GM12878 (cell line): ENCODE measurements at places on chromosomes 4 and X.

- no peak for DNase-seq
Measured at GRCh38 chrX:130340271-130340670, 552 bp downstream of the SLC25A14 start.

GRCh38 chr4:156933633-156934258 lies 37.9 kb downstream of the PDGFC start:
- no peak for DNase-seq

DNA sequence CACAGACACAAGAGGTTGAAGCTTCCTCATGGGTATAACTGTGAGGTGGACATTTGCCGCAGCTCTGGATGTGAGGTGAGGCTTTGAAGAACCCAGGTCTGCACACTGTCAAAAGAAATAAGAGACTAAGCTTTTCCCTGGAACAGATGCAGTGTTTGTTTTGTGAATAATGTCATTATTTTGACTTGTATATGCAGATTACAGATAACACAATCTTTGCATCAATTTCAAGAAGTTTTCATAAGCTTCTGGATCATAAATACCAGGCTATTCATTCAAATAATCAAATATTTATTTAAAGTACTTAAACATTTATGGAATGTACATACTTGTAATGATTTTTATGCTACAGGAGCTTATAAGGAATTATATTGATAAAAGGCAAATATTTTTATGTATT lies 174.8 kb downstream of the EPHA5 start:
- DNase-seq = no peak

DNA sequence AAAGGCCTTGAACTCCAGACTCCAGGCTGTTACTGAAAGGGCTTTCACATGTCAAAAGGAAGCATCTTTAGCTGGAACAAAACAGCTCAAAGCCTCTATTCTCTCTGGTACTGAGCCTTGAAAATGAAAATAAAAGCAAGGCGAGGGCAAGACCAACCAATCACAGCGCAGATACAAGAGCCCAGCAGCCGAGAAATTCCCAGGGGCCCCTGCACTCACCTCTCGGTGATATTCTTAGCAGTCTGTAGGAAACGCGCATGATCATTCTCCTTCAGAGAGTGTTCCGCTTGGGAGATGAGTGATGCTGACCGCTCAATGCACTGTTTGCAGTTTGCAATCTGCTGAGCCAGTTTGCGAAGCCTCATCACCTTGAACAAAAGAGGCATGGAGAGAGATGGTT lies 138.1 kb downstream of the MID1 start:
- no peak for DNase-seq

GRCh38 chr4:156408749-156409148 lies 455.1 kb upstream of the CTSO start:
- DNase-seq = no peak

DNA sequence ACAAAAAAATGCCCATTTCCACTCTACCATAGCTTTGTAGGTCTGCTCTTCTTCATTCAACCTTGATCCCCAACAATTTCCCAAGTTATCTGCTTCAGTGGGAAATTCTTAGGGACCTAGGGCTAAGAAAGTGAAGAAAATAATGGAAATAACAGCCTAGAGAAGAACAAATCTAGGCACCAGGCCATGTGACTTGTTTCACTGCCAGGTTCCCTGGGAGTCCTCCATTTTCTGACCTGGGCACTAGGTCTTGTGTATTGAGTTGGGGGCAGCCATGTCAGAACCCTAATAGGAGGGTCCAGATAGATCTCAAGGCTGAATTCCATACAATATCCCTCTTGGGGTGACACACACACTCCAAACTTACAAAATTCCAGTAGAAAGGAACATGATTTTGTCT lies 194.6 kb upstream of the STK26 start:
- DNase-seq = no peak

GRCh38 chr4:4860600-4861389 lies 1.3 kb downstream of the MSX1 start:
- no peak for DNase-seq

DNA sequence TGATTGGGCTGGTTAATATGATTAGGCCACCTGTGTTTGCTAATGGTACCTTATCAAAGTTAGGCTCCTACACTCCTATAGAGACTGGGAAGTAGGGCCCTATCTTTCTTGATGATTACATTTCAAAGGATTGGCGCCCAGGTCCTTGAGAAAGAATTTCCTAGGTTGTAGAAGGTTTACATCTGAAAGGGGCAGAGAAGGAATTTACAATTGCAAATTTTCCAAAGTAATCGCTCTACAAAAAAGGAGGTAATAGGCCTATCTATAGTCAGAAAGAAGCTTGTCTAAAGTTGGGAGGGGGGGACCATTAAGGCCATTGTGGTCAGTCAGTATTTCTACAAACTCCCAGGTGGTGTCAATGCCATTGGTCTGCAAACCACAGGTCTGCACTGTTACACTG lies 638.4 kb downstream of the IL1RAPL1 start:
- DNase-seq = no peak

GRCh38 chr4:7518871-7519637 lies 84.3 kb upstream of the PSAPL1 start:
- DNase-seq = no peak

- no peak for DNase-seq
Measured at GRCh38 chrX:114344756-114345349, 239.0 kb upstream of the HTR2C start.

GRCh38 chrX:10404436-10404835 lies 215.9 kb downstream of the MID1 start:
- DNase-seq = no peak

- DNase-seq = no peak
Measured at GRCh38 chr4:159593681-159594080, 490.8 kb downstream of the RAPGEF2 start.

GRCh38 chr4:159430896-159431295 lies 328.0 kb downstream of the RAPGEF2 start:
- no peak for DNase-seq

GRCh38 chrX:132940727-132941327 lies 17.6 kb downstream of the HS6ST2 start:
- DNase-seq = no peak

- no peak for DNase-seq
Measured at GRCh38 chr4:148852092-148852699, 410.0 kb upstream of the NR3C2 start.

DNA sequence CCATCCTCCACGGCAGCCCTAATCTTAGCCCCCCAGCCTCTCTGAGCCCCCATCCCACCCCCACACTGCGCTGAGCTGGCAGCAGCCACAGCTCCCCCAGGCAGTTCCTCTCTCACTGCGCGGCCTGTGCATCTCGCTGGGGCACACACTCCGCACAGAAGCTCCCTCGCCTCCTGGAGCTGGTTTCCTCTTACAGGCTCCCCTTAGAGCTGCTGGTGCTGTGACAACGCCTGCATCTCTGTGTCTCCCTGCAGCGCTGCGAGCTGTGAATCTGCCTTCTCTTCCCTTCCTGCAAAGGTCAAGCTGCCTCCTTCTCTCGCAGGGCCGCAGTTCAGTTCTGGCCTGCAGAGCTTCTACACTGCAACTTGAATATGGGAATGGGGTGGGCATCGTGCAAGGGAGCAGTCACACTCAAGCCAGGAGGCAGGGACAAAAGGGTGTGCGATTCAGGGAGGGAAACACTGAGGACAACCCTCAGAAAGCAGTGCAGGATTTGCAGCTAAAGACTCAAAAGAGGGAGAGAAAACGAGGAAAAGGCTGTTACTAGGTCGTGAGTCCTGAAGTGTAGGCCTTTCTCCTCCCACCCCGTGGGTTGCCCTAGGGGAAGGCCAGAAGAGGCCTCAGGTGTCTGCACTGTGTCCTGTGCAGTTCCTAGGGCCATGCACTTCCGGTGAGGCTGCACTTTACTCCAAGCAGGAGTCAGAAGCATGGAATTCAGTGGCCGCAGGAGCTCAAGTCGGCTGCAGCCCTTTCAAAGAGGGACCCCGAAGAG lies 87.0 kb downstream of the BCOR start:
- DNase-seq = no peak

DNA sequence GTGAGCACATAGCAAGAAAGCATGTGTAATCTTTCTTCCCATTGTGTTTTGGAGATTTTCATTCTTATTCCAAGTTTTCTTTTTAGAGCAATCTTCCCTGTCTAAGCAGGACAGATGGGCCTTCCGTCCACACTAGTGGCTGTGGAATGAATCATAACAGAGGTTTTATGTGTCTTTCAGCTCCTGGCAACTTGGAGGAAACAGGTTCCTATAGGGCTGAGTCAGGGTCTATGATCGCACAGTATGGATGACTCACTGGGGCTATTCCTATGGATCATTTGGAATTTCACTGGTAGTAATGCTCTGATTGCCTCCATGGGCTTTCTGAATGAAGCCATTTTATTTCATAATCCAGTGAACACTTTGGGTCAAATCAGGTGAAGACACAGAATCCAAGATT lies 51.8 kb upstream of the CBLL2 start:
- DNase-seq = no peak

- DNase-seq = peak; percentile 19
Measured at GRCh38 chrX:41234962-41235361, 99.0 kb upstream of the DDX3X start.

DNA sequence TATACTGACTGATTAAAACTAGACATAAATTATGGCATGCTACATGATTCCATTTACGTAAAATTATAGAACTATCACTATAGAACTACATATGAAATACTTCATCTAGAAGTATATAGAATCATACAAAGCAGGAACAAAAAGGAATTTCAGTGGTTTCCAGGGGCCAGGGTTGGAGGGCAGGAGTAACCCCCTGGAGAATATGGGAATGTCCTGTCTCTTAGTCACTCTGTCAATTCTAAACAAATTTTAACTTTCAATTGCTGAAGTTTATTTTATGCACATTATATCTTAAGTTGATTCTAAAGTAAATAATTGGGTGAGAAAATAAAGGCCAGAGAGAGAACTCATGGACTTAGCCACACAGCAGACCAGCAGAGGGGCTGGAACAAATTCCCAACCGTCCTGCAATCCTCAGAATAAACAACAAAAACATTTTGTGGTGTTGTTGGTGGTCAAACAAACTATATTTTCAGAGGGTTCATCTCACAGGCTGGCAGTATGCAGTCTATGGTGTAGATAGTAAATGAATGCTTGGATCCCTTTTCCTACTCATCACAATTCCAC lies 476.9 kb upstream of the SLIT2 start:
- no peak for DNase-seq

DNA sequence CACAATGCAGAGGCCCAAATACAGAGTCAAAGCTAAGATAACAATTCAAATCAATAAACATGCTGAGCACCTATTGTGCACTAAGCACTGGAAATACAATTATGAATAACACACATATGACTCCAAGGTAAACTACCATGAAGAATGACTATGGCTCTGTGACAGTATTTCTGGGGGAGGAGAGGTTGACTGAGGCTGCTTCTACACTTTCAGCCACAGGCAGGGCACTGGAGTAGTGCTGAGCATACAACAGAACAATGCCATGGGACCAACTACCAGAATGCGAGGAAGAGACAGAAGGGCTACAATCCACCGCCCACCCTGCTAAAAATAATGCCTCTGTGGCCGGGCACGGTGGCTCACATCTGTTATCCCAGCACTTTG lies 13.7 kb downstream of the TEC start:
- no peak for DNase-seq

GRCh38 chr4:2256781-2257191 lies 5.1 kb downstream of the MXD4 start:
- DNase-seq = no peak

GRCh38 chr4:133263104-133263503 lies 114.0 kb downstream of the PCDH10 start:
- DNase-seq = no peak

DNA sequence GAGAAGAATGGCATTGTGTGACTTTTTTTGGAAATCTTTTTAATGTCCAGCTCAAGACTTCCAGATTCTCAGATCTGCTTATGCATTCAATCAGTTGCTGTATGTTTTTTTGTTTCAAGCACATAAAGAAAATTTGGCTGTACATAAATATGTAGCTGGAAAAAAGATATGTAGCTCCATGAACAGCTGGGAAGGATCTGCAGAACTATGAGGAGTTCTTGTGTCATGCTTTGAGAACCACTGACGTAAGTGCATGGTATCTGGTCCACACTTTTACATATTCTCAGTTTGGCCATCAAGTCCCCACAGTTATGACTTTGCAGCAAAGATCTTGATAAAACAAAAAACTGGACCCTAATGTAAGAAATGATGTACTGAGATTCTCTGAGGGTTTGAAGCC lies 165.9 kb downstream of the KIT start:
- DNase-seq = no peak

DNA sequence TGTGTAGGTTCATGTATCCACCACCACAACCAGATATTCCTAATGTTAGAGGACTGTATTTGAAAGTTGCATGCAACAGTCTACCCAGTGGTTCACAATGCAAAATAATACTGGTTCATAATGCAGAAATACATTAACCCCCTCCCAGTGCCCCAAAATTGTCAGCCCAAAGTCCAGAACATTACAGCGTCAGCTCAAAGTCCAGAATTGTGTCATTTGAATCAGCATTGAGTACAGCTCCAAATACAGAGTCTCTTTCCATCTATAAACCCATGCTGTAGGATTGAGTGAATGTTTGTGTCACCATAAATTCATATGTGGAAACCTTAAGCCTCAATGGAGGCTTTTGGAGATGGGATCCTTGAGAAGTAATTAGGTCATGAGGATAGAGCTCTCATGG lies 54.0 kb downstream of the MCUB start:
- no peak for DNase-seq

- DNase-seq = no peak
Measured at GRCh38 chr4:54118850-54119589, 19.1 kb downstream of the GSX2 start.

- no peak for DNase-seq
Measured at GRCh38 chrX:38882894-38883626, 81.8 kb downstream of the MID1IP1 start.

- no peak for DNase-seq
Measured at GRCh38 chrX:143500751-143501150, 16.5 kb downstream of the SPANXN3 start.

DNA sequence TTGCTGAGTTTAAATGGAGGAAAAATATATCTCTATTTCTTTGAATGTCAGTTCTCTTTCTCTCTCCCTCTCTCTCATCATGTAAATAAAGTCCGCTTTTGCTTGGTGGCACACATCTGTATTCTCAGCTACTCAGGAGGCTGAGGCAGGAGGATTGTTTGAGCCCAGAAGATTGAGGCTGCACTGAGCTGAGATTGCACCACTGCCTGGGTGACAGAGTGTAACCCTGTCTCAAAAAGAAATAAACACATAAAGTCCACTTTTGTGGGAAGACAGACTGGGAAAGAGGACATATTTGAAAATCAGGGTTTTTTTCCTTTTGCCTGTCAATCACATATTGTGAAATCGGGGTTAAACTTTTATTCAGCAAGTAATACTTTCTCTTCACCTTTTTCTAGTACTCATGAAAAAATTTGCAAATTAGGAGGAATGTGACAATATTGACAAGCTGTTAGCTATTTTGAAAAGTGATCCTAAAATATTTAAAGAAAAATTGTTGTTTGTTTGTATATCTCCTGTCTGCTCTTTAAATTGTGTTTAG lies 42.6 kb downstream of the PLS3 start:
- no peak for DNase-seq
